Dorsolateral prefrontal cortex (tissue), 122 donors: ENCODE measurements at places on chromosomes 16 and 17. TPM values are rescaled to one million over a fixed set of nuclear protein-coding genes. Genes with fewer than 3 reads are reported as not detected.

MYADML2 gene
- 1.8 TPM for total RNA-seq

STX1B gene
- total RNA-seq: 235 TPM

PRSS36 gene
- total RNA-seq: 1.3 TPM

NTN3 gene
- 0.98 TPM for total RNA-seq

TMEM88 gene
- 2.3 TPM for total RNA-seq

TEKT1 gene
- total RNA-seq: 0.83 TPM

SEZ6L2 gene
- 133 TPM for total RNA-seq

KLHL10 gene
- total RNA-seq: 0.50 TPM

TMEM238L gene
- not detected for total RNA-seq

TRPV3 gene
- 9.5 TPM for total RNA-seq

NPIPA5 gene
- total RNA-seq: 31.4 TPM

ERN2 gene
- total RNA-seq: not detected

EVPL gene
- 0.39 TPM for total RNA-seq

PRSS53 gene
- 4.9 TPM for total RNA-seq

RAB37 gene
- 25.5 TPM for total RNA-seq

GPR142 gene
- not detected for total RNA-seq

KRTAP4-4 gene
- not detected for total RNA-seq

POLR2C gene
- 67.2 TPM for total RNA-seq

MYH1 gene
- total RNA-seq: not detected

CHST5 gene
- 4.1 TPM for total RNA-seq

TUBG1 gene
- 37.0 TPM for total RNA-seq
